ENCODE measurements at places on chromosomes 4 and X.

GRCh38 chr4:81196126-81196650 lies 18.8 kb downstream of the PRKG2 start:
- DNase-seq, result no peak

- no peak for DNase-seq
Measured at GRCh38 chr4:164807611-164808010, 53.7 kb downstream of the SMIM31 start.

DNA sequence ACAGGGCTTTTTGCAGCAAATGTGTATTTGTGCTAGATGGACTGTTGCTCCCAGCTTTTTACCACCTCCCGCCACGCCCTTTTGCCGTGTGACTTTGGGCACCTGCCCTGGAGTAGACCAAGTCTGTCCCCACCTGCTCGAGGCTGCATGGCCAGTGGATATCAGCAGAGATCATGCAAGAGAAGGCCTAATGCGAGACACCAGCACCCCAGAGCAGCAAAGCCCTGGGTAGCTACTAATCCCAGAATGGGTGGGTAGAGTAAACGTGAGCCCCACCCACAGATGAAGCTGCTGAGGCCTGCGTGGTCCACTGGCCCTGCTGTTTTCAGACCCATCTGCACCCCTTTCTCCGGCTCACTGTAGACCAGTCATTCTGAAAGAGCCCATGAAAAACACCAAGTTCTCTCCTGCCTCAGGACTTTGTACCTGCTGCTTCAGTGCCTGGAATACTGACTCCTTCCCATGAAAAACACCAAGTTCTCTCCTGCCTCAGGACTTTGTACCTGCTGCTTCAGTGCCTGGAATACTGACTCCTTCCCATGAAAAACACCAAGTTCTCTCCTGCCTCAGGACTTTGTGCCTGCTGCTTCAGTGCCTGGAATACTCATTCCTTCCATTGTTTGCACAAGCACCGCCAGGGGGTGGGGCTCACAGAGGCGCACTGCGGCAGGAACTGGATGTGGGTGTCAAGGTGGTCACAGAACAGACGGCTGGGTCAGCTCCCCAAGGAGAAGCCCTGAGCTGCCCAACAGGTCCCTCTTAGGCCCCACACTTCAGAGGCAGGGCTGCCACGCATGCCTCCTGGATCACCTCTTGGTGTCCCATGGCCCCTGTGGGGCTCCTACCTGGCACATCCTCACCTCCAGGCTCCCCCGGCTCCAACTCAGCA lies 5.1 kb upstream of the TNIP2 start:
- DNase-seq, result no peak

DNA sequence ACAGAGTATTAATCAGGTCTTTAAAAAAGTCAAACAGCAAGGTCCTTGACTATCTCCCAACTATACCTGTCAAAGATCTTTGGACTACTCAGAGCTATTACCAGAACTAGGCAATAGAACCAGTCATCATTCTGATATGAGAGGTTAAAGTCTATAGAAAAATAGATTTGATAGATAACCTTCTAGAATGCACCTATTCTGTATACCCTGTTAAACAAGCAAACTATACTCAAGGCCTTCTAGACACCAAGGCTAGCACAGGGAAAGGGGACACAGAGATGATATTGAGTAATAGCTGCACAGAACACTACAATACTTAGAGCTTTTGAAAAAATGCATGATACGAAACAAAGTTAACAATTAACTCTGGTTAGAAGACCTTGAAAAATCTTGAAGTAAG lies 149.5 kb downstream of the NR3C2 start:
- DNase-seq, result no peak

DNA sequence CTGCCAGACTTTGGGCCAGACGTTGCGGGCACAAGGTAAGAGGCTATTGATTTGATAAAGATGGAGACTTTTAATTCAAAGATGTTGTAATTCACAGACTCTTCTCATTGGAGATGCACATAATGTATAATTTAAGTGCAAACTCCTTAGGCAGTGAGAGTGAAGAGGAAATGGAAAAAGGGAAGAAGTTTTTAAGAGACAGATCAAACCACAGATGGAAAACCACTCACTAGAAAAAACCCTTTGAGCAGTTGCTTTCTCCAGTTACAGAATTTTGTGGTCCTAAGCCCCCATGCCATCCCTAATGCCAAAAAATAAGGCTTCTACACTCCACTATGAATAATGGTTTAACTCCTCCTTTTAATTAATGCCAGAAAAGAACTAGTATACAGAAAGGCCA lies 977.1 kb upstream of the PRKX start:
- no peak for DNase-seq

GRCh38 chr4:119139311-119139710 lies 3.7 kb downstream of the MYOZ2 start:
- no peak for DNase-seq

- DNase-seq, result no peak
Measured at GRCh38 chr4:56666279-56666678, 14.8 kb downstream of the HOPX start.

- no peak for DNase-seq
Measured at GRCh38 chrX:107673431-107673830, 45.1 kb downstream of the PRPS1 start.

GRCh38 chr4:175412161-175412560 lies 399.9 kb downstream of the GPM6A start:
- no peak for DNase-seq

DNA sequence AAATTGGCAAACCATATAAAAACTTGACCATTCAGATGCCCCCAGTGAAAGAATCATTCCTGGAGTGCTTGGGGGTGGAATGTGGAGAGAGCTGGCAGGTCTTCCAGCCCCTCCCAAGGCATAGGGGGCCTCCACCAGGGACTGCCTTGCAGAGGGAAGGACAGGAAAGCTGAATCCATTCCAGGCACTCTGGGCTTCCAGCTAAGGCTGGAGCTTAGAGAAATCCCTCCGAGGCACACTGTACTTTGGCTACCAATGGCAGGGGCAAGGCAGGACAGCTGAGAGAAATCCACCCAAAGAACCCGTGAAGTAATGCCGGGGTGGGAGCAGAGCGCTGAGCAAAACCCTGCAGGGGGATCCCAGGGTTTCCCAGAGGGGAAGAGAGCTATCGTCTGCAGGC lies 4.0 kb downstream of the CENPU start:
- no peak for DNase-seq

- no peak for DNase-seq
Measured at GRCh38 chr4:139535228-139535870, 20.7 kb downstream of the SETD7 start.

DNA sequence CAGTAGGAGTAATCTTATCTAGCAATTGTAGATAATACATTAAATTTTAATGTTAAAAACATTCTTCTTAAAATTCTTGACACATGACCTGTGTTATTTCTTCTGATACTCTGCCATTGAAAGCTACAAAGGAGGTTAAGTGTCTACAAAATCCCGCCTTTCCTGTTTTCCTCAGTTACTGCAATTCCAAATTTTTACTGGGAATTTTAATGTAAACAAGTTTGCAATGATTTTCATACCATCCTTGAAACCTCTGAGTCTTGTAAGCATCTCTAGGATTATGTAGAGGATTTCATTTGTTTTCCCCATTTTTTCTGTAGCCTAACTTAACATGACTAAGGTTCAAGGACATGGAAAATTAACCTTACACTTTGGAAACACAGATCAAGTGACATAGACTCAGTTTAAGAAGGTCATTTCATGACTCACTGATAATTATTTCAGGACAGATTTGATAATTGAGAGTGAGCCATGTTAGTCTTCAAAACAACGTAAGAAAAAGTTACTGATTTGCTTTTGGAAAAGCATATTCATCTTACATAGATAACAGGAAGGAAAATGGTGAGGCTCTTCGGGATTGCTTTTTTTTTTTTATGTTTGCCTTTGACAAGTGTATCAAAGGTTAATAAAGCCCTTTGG lies 39.6 kb upstream of the PDLIM5 start:
- no peak for DNase-seq

Measured in brain pericyte (primary cell).